ENCODE measurements at places on chromosomes 1 and 21.

- DNase-seq = no peak
These were observed 3.1 kb downstream of the ASCL5 start for GRCh38 chr1:201123866-201124265.

DNA sequence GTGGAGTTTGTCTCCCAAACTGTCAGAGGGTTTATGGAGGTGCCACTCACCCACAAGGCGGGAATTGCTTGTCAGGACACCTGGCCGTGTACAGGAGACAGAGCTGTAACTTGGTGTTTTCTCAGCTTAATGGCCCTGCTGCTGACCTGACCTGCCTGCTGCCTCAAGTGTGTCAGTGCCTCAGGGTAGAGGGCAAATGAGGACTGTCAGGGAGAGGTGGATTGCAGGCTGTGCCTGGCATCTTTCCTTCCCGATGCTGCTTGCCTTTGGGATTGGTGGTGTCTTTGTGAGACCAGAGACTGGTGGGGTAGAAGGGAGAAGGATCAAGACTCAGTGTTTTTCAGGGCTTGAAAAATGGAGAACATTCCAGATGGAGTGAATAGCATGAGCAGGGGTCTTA, 31.4 kb downstream of the TMEM53 start:
- DNase-seq = no peak

GRCh38 chr1:30611741-30612309, 111.6 kb downstream of the MATN1 start:
- DNase-seq = peak; percentile 57

DNA sequence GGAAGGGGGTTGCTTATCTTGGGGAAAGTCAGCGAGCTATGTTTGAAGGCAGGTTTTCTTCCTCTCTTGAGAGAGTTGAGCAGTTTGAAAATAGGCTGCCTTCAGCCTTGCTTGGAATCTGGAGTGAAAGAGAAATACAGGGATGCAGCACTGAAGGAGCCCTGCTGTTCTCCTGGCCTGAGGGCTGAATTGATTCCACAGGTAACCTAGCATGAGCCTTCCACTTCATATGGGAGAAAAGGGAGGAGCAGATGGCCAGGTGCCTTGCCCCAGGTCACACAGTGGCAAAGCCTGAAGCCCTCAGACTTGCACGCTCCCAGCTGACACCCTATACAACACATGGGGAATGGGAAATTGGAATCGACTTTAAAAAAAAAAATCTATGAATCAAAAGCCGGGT, 88.0 kb upstream of the WLS start:
- DNase-seq = peak; percentile 25

DNA sequence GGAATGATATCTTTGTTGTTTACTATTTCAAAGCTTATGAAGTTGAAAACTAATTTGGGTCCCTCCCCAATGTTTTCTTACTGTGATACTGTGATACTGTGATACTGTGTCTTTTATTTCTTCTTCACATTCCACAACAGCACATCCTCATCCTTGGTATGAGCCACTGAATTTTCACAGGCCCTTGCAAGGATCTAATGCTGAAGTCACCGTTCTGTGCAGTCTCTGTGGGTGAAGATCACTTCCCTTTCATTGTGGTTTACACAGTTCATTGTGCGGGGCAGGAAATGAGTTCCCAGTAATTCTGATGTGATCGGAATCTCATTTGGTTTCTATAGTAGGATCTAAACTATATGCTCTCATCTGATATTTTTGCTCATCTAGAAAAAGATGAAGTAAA, 32.1 kb upstream of the PAXBP1 start:
- DNase-seq = no peak

- no peak for DNase-seq
These were observed 90.6 kb upstream of the CD1D start for GRCh38 chr1:158089925-158090637.

GRCh38 chr1:1004780-1005697, 5.1 kb upstream of the HES4 start:
- peak; percentile 75 for DNase-seq

GRCh38 chr1:150549496-150550221, 451 bp downstream of the ADAMTSL4 start:
- DNase-seq = peak; percentile 75

GRCh38 chr1:185156288-185156853, 382 bp downstream of the TRMT1L start:
- no peak for DNase-seq

GRCh38 chr1:14474856-14475255, 123.6 kb upstream of the KAZN start:
- no peak for DNase-seq

- no peak for DNase-seq
These were observed 149.8 kb upstream of the DUSP10 start for GRCh38 chr1:221891708-221892107.

DNA sequence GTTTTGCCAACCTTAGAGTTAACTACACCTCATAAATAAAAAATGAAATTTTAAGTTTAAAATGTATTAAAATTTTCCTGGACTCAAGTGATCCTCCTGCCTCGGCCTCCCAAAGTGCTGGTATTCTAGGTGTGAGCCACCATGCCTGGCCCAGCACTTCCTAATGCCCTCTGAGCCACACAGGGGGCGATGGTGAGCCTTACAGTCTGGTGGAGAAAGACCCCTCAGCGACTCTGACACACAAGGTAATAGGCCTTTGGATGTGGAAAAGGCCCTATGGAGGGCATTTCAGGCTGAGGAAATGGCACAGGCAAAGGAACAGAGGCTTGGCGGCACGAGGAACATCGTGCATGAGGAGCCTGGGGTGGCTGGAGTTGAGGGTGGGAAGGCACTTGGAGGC, 6.7 kb downstream of the CITED4 start:
- peak; percentile 45 for DNase-seq

- no peak for DNase-seq
These were observed 24.8 kb downstream of the S100A10 start for GRCh38 chr1:151968791-151969399.

- DNase-seq = no peak
These were observed 16.7 kb downstream of the SLC25A33 start for GRCh38 chr1:9555942-9556341.

- DNase-seq = no peak
These were observed 6.7 kb downstream of the TAS1R3 start for GRCh38 chr1:1337793-1338147.

- no peak for DNase-seq
These were observed 1192.7 kb downstream of the KCNT2 start for GRCh38 chr1:195415584-195415983.

- no peak for DNase-seq
These were observed 756.4 kb downstream of the KCNT2 start for GRCh38 chr1:195851804-195852203.

DNA sequence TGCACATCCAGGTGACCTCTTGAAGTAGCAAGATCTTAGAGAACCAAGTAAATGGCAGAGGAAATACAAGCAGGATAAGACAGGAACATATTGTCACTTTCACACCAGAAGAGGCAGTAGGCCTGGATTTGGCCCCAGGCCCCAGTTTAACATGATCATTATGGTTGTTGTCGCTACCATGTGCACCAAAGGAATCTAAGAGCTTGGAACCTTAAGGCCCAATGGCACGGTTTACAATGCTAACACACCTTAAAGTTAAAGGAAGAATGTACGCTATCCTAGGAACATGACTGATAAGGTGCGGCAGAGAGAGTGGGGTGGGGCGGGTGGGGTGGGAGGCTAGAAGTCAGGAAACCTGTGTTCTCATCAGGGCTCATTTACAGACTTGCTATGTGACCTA, 147.5 kb downstream of the ROR1 start:
- no peak for DNase-seq

DNA sequence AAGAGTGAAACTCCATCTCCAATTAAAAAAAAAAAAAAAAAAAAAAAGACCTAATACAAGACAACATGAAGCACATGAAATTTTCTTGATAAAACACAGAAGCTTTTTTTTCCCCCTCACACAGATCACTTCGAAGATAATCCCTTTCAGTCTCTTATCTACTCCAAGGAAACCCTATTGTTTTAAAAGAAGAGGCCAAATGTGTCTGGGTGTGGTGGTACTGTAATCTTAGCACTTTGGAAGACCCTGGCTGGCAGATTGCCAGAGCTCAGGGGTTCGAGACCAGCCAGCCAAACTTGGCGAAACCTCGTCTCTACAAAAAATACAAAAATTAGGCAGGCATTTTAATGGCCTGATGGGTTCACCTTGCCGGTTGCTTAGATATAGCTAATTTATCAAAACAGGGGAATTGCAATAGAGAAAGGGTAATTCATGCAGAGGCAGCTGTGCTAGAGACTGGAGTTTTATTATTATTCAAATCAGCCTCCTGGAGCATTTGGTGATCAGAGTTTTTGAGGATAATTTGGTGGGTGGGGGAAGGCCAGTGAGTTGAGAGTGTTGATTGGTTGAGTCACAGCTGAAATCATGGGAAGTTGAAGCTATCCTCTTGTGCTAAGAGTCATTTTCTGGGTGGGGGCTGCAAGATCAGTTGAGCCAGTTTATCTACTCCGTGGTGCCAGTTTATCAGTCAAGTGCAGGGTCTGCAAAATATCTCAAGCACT, 62.5 kb downstream of the SLC16A1 start:
- no peak for DNase-seq

- no peak for DNase-seq
These were observed 288.0 kb downstream of the BACH1 start for GRCh38 chr21:29586696-29587095.

GRCh38 chr1:191615101-191615821, 543.0 kb upstream of the RGS18 start:
- no peak for DNase-seq

- peak; percentile 74 for DNase-seq
These were observed 25.5 kb upstream of the MTMR11 start for GRCh38 chr1:149962039-149962647.

GRCh38 chr1:22763487-22764200, 53.0 kb downstream of the EPHB2 start:
- DNase-seq = peak; percentile 45

- DNase-seq = no peak
These were observed 43.7 kb upstream of the KANK4 start for GRCh38 chr1:62362926-62363325.

- DNase-seq = no peak
These were observed 646.2 kb downstream of the KCNT2 start for GRCh38 chr1:195962051-195962450.

DNA sequence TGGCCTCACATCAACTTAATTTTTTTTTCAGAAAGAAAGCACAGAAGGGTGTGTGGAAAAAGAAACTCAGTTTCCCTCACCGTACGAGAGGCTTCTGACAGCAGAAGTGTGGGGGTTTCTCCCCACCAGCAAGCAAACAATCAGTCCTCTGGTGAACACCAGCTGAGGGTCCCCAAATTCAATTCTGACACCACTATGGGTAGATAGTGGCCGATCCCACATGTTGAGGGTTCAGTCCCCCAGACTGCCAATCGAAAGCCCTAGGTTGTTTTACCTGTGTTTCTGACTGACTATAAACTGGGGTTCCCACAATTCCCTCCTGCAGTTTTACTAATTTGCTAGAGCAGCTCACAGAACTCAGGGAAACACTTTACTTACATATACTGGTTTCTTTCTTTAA, 2.1 kb downstream of the IFI6 start:
- no peak for DNase-seq

- no peak for DNase-seq
These were observed 117.7 kb downstream of the ERG start for GRCh38 chr21:38380481-38381137.
